Stimulated activated naive CD8-positive, alpha-beta T cell treated with anti-CD3 and anti-CD28 coated beads, Interleukin-15, Interleukin-2, amounts not matched to agents 100 U/mL and 50 U/mL, for 24 hours (primary cell): ENCODE measurements at places on chromosomes 11 and 22.

DNA sequence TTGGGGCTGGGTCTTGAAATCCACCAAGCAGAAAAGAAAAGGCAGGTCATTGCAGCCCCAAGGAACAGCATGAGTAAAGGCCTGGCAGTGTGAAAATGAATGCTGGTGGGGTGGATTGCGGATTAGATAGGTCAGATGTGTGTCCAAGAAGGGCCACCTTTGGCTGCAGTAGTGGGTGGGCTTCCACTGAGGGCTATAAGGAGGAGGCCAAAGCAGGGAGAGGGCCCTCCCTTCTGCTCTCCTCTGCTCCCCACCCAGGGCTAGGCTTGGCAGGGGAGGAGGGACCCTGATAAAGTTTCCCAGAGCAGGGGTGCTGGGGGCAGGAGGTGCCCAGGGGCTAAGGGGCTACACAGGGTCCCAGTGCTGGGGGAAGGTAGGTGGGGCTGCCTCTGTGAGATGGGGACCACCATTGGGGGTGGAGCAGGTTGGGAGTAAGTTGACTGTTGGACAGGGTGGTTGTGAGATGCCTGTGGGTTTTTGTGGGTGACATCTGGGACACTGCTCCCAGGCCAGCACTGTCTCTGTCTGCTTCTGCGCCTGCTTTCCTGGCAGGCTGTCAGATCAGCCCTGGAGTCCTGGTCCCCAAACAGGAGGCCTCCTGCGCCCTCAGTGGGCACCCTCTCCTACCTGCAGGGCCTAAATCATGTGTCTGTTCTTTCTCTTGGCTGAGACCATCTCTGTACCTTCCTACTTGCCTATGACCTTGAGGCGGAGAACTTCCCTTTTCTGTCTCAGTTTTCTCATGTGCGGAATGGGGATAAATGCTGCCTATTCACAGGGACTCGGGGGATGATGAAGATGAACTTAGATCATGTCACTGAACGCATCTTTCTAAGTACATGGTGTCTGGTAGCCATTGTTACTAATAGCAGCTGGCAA, 1.9 kb downstream of the CAPN5 start:
- no peak for DNase-seq

GRCh38 chr11:102632026-102632425, 6.9 kb upstream of the MMP20 start:
- DNase-seq, result no peak

- no peak for DNase-seq
Measured at GRCh38 chr11:131033151-131033651, 116.9 kb upstream of the SNX19 start.

DNA sequence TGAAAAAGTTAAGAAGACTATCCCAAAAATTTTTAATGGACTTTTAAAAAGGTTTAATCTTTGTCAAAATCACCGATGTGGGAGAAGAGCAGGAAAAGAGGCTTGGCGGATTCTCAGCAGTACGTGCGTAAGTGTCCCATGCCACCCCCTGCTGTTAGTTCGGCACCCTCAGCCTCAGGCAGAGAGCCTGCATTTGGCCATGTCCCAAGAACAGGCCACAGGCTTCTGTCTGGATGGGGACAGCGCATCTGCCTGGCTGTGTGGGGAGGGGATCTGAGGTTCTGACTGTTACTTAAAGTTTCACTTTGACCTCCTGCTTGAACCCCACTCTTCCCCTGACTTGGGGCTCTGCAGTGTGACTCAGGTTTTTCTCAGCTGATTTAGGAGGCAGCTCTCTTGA, 35.3 kb downstream of the EXT2 start:
- no peak for DNase-seq

GRCh38 chr22:30855677-30856518, 112.7 kb downstream of the MORC2 start:
- no peak for DNase-seq

GRCh38 chr11:125245299-125245698, 80.7 kb downstream of the PKNOX2 start:
- DNase-seq, result no peak
